Germinal center (tissue), 1 donor: ENCODE measurements at places on chromosomes 16 and 17.

DNA sequence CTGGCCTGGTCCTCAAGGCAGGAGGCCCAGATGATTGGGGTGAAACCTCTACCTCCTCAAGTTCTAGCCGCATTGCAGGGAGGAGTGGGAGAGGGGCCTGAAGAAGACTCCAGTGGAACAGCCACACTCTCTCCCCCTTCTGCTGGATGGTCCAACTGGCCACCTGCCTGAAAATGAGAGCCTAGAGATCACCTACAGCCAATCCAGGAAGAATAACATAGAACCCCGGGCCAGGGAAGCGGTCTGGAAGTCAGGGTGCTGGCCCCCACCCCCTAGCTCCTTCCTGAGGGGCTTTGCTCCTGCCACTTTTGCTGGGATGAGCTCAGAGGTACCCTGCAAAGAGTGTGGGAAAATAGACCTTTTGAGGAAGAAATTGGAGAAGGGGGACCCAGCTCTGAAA is 1.8 kb downstream of the SLC6A2 start:
- no peak for DNase-seq

GRCh38 chr17:17177176-17177575 is 29.0 kb downstream of the PLD6 start:
- DNase-seq: no peak

- DNase-seq: no peak
These were observed at the start of gene MFSD6L for GRCh38 chr17:8798846-8799569. MFSD6L (minus strand) TSS chr17:8799365; CDS start chr17:8799120, 245 bp downstream.

DNA sequence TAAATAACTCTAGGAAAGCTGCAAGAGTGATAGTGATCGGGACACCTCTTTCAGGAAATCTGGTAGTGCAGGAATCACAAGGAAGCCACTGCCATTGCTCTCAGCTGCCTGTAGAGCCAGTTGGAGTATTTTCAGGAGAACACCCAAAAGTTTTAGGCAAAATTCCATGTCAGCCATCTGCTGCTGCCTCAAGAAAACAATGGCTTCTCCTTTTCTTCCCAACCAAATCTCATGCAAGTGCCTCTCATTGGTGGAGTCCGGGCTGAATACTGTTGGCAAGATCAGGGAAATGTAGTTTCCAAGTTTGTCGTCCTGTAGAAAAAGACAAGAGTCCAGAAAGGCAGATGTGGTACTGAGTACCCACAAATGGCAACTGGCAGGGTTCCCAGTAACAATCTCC is 54.9 kb upstream of the TANC2 start:
- DNase-seq: no peak

DNA sequence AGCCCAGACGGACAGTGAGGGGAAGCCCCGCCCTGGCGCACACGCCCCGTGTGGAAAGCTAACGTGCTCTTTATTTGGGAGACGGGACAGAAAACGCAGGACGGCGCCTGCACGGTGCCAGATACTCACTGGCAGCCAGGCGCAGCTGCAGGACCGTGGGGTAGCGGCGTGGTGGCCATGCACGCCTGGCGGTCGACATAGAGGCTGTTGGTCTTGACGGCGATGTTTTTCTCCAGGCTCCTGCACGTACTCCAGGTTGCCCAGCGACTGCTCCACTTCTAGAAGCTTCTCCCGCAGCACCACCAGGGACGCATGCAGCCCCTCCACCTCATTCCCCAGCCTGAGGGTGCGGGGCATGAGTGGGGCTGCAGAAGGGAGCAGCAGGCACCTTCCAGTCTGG is 5.1 kb upstream of the C1QTNF8 start:
- no peak for DNase-seq

DNA sequence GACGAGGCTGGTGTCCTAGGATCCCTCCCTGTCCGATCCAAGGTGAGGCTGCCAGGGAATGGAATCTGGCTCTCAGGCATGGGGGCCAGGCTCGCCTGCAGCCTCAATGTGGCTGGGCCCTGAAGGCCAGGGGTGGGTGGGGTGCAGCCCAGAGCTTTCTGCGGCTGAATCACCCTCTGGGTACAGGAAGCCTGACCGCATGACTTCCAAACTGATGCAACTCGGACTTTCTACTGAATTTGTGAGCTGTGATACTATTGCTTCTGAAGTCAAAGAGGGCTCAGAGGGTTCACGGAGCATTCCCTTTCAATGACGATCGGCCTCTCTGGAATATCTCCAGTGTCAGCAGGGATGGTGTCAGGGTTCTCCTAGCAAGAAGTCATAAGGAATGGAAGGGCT is 123.7 kb downstream of the METRNL start:
- no peak for DNase-seq

GRCh38 chr16:4924593-4925292 is 12.2 kb downstream of the PPL start:
- no peak for DNase-seq

- DNase-seq: peak; percentile 84
These were observed 304.4 kb downstream of the SEC14L1 start for GRCh38 chr17:77444984-77445759.

DNA sequence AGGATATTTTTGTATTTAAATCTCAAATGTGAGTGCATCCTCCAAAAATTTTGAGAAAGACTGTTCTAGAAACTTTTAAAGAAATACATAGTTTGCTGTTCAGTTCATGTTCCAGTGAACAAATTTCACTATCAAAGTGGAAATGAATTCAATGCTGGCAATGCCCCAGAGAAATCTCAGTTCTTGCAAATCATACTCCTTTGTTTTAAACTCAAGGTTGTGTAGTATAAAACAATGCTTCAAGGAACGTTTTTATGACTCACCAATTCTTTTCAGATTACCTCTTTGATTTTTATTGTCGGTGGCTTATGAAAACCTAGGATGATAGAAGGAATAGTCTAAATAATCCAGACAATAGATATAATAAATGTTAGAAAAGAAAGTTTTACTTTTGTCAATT is 17.6 kb downstream of the LPCAT2 start:
- no peak for DNase-seq

- no peak for DNase-seq
These were observed 3.2 kb upstream of the EDC4 start for GRCh38 chr16:67869653-67870052.

- no peak for DNase-seq
These were observed 25.7 kb downstream of the AKAP1 start for GRCh38 chr17:57110579-57111325.

DNA sequence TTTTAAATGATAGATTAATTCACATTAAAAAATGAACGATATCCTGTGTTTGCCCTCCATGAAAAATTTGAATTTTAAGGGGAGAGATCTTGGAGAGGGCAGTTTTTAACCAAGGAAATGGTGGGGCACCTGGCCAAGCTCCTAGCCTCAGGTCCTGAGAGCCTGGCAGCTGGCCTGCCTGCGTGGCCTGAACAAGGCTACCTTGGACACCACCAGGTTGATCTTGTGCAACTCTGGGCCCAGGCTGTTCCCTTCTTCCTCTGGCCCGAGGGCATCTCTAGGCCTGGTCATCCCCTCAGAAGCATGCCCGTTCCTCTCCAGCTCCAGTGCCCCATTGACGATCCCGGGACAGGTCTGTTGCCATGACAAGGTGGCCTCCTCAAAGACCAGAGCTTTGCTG is 33.4 kb upstream of the LONP2 start:
- DNase-seq: no peak

- DNase-seq: no peak
These were observed 245.2 kb downstream of the XYLT1 start for GRCh38 chr16:17225541-17225940.

GRCh38 chr17:43644081-43644480 is 17.6 kb downstream of the MEOX1 start:
- DNase-seq: no peak

DNA sequence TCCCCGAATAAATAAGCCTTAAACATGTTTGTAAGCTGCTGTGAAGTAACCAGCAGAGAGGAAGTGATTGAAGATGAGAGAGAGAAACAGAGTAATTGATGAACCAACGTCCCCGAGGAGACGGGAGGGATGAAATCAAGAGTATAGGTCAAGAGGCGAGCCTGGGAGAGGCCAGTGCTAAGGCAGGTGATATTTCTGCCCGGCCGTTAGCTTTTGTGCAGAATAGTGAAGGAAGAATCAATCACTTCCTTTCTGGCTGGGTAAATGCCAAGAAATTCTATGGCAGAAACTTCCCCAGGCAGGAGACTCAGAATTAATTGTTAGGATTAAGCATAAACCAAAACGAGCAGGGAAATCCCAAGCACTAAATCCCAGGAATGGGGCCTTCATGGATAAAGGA is 273.8 kb downstream of the CDH13 start:
- no peak for DNase-seq

GRCh38 chr17:49074851-49075540 is 57.6 kb upstream of the B4GALNT2 start:
- DNase-seq: no peak

- DNase-seq: no peak
These were observed 16.4 kb downstream of the IGF2BP1 start for GRCh38 chr17:49013311-49014213.

GRCh38 chr17:29764748-29765147 is 142.0 kb upstream of the CORO6 start:
- no peak for DNase-seq

DNA sequence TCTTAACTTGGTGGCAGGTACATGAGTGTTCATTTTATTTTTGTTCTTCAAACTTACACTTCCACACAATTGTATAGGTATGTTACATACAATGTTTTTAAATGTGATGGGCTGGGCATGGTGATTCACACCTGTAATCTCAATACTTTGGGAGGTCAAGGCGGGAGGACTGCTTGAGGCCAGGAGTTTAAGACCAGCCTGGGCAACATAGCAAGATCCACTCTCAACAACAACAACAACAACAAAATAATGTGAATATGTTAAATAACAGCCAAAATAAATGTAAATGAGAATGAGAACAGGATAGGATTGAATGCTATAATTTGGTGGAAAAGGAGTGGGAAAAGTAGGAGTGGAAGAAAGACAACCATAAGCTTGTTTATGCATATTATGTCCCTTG is 2.6 kb downstream of the NSMCE1 start:
- no peak for DNase-seq

DNA sequence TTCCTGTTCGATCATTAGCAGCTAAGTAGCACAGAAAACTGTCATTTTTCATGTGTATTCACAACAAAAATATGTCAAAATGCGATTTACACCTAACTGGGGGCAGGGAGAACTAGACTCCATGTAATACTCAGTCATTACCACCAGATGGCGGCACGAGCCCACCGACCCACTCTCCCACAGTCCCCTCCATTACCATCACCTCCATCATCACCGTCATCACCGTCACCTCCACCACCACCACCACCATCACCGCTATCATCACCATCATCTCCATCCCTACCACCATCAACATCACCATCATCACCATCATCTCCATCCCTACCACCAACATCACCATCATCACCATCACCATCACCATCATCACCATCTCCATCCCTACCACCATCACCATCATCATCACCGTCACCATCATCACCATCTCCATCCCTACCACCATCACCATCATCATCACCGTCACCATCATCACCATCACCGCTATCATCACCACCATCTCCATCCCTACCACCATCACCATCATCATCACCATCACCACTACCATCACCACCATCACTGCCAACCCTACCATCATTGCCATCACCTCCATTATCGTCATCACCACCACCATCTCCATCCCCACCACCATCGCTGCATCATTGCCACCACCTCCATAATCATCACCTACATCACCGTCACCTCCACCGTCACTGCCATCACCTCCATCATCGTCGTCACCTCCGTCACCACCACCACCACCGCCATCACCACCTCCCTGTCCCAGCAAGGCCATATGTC is 14.4 kb downstream of the NDUFAF8 start:
- peak; percentile 57 for DNase-seq

- no peak for DNase-seq
These were observed 65.8 kb downstream of the CYTH1 start for GRCh38 chr17:78716292-78716691.

DNA sequence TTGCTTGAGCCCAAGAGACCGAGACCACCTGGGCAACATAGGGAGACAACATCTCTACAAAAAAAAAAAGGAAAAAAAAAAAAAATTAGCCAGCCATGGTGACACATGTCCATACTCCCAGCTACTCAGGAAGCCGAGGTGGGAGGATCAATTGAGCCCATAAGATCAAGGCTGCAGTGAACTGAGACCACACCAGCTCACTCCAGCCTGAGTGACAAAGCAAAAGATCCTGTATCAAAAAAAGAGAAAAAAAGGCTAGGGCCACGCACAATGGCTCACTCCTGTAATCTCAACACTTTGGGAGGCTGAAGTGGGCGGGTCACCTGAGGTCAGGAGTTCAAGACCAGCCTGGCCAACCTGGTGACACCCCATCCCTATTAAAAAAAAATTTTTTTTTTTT is 13.8 kb downstream of the SUMO2 start:
- no peak for DNase-seq

DNA sequence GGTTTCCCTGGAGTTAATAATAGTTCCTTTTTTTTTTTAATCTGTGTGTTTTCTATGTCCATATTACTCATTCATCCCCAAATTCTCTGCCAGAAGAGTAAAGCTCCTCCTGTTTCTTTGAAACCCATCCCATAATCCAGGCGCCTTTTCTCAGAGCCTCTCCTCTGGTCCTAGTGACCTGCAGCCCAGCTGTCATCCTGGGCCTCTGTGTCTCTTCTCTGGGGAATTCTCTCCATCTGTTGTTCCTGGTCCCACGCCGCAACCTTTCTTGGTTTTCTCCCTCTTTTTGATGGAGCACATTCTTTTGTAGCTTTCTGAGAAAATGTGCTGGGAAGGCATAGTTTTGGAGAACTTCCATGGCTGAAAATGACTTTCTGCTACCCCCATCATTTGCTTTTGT is 10.2 kb downstream of the KATNB1 start:
- DNase-seq: no peak

DNA sequence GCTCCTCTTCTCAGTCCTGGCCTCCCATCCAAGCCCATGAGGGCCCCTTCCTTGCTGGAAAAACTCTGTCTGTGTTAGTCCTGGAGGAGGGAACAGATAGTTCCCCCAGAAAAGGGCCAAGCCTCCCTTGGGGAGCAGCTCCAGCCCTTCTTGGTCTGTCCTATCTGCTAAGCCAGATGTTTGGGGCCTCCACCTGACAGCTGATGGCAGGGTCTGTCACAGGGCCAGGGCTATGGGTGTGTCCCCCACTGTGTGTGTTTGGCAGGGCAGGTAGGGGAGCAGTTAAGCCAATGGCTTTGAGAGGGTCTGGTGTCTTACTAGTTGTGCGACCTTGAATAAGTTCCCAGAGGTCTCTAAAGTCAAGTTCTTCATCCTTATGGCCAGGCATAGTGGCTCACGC is 13.6 kb upstream of the SLC4A1 start:
- no peak for DNase-seq

DNA sequence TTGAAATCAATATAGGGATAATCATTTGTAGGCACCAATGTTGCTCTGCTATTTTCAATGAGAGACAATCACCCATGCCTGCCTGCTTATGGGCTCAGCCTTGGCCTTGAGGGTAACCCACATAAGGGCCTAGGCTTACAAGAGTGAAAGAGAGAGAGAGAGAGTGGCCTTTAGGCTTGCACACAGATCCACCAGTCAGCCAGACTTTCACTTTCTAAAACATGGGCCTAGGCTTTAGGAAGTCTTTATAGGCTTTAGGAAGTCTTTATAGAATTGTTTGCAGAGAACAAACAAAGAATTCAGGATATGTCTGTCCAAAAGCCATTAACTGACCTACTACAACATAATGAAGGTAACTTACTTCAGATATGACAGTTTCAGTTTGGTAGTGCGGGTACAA is 3.4 kb downstream of the ABCA9 start:
- no peak for DNase-seq
